Ovary (tissue), 10 donors: ENCODE measurements at places on chromosomes 6 and 20. TPM values are rescaled to one million over a fixed set of nuclear protein-coding genes. Genes with fewer than 3 reads are reported as not detected.

Gene TMEM151B
- polyA plus RNA-seq = 0.04 TPM

Gene ROS1
- polyA plus RNA-seq = not detected

Gene TBC1D20
- 37.7 TPM for polyA plus RNA-seq

Gene TMEM170B
- polyA plus RNA-seq = 2.1 TPM

DNA sequence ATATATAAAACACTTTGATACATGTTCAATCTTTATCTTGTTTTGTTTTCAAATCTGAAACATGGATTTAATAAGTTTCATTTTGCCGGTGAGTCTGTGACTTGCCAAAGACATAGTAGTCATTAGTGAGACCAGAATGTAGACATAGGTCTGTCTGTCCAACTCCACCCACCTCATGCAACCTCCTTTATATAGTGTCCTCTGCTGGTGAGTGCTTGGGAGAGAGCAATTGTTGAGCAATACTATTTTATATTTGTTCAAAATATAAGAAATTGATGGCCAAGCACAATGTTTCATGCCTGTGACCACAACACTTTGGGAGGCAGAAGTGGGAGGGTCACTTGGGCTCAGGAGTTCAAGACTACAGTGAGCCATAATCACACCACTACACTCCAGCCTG, 10.8 kb upstream of the LY86 start:
- no peak for DNase-seq

- no peak for DNase-seq
These were observed 15.8 kb downstream of the TTBK1 start for GRCh38 chr6:43258807-43259686.

DNA sequence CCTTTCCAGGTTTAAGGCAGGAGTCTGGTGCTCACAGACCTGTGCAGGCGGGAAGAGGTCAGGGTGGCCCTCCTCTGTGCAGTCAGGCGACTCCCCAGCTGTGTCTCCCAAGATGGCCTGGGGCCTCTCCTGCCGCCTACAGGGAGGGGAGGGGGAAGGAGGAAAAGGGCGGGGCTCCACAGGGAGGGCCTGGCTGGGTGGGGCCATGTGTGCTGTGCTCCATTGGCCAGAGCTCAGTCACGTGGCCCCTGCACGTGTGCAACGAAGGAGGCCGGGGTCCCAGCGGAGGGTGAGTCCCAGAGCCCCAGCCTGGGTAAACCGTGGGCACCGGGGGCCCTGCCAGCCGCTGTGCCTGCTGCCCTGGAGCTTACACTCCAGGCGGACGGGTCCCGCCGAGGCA, 211.6 kb downstream of the ZDHHC14 start:
- DNase-seq = no peak

GRCh38 chr6:45514454-45515230, 136.9 kb upstream of the SUPT3H start:
- DNase-seq = no peak

DNA sequence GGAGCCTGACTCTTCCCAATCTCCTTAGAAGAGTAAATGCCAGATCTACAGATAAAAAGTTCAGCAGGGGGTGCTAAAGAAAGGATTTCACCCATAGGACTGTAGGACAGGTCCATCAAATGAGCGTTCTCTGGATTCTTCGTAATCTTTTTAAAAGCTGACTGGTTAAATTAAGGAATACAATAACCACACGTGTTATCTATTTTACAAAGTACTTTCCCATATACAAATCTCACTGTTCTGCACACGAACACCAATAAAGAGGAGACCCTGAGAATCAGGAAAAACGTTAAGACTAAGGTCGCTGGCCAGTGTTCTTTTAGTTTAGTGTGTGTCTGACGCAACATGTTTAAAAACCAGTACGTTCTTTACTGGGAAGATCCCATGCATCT, 542 bp downstream of the TUBE1 start:
- no peak for DNase-seq

DNA sequence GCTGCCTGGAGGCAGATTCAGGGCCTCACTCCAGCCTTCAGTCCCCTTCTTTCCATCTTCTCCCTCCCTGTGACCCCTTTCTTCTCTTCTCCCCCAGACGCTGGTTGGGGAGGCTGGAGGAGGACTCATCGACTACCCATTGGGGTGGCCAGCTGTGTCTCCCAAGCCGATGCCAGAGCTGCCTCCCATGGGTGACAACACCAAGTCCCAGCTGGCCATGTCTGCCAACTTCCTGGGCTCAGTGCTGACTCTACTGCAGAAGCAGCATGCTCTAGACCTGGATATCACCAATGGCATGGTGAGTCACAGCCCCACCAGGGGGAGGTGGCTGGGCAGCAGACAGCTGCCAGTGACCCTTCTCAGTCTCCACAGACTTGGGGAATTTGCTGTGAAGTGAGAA, 12.9 kb downstream of the BPIFB4 start:
- no peak for DNase-seq

GRCh38 chr6:116560130-116560529, 6.6 kb downstream of the CALHM4 start:
- no peak for DNase-seq

- DNase-seq = no peak
These were observed 71.3 kb upstream of the IYD start for GRCh38 chr6:150297327-150298029.
